ENCODE measurements at places on chromosomes 16 and 17. TPM values are rescaled to one million over a fixed set of nuclear protein-coding genes. Genes with fewer than 3 reads are reported as not detected.

Gene CES4A
- 5.2 TPM for total RNA-seq

Gene SGCA
- 148 TPM for total RNA-seq

Gene NOG
- total RNA-seq: 8.9 TPM

Gene PRR29
- total RNA-seq: 1.3 TPM

Gene KRTAP4-3
- total RNA-seq: not detected

Gene VMP1
- total RNA-seq: 178 TPM

Gene IFT20
- 34.6 TPM for total RNA-seq

Gene WNT9B
- total RNA-seq: not detected

Gene SOX15
- 9.6 TPM for total RNA-seq

Gene NARF
- 73.0 TPM for total RNA-seq

Gene CHRNE
- total RNA-seq: 3.8 TPM

Gene DHRS7B
- 28.0 TPM for total RNA-seq

Gene MYH2
- 1,036 TPM for total RNA-seq

DNA sequence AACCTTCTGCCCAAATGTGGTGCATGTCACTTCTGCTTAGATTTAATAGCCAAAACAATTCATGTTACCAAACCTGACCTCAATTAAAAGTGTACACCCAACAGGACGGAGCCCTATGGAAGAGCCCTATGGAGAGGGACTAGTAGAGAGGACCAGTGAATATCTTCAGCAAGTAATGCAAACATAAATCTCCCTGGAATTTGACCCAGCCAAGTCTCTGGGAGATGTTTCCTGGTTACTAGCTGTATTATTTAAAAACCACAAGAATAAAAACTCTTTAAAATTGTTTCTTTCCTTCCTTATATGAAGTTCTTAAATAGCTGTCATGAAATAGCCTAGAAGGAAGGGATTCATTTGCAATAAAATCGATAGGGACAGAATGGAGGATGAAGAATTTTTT lies 255.8 kb downstream of the CDH11 start:
- no peak for DNase-seq

DNA sequence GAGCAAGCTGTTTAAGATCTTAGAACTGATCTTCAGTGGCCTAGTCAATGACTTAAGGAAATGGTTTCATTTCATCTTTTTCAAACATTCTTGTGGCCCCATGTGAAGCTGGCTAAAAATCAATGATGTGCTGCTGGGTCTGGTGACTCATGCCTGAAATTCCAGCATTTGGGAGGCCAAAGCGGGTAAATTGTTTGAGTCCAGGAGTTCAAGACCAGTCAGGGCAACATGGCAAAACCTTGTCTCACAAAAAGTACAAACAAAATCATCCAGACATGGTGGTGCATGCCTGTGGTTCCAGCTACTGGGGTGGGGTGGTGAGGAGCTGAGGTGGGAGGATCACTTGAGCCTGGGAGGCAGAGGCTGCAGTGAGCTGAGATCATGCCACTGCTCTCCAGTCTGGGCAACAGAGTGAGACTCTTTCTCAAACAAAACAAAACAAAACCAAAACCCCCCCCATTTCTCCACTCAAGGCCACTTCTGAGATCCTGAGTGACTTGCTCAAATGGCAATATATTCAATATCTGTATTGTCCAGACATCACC lies 17.4 kb upstream of the COL1A1 start:
- DNase-seq: no peak

GRCh38 chr17:30095507-30096244 lies 20.9 kb upstream of the NSRP1 start:
- peak; percentile 45 for DNase-seq

GRCh38 chr16:2178321-2179106 lies 17.9 kb downstream of the CASKIN1 start:
- peak; percentile 57 for DNase-seq

DNA sequence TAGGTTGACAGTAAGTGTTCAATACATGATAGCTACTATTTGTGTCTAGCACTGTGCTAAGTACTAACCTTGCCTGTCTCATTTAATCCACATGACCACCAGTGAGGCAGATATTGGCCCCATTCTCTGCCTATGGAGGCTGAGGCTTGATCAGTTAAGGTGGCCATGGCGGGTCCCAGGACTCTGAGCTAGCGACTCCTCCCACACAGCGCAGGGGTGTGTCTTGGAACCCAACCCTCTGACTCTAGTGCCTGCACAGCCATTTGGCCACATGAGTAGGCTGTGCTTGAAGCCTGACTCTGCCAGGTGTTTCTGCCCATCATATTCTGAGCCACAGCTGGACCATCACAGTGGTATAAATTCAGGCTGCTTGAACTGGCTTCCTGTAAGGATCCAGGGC lies 6.4 kb downstream of the NHERF1 start:
- DNase-seq: peak; percentile 55

DNA sequence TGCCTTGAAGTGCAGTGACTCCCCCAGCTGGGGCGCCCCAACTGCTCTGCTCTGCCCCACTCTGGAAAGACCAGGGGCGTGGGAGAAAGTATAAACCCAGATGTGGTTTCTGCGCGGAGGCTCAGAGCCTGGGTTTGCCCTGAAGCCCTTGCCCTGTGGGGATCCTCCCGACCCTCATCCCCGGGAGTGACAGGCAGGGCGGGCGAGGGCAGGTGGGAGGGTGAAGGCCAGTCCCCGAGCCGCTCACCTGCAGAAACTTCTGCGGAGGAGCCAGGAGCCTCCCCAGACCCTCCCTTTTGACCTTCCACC lies 3.8 kb downstream of the TPSD1 start:
- no peak for DNase-seq

- no peak for DNase-seq
These were observed 207.2 kb downstream of the C16orf78 start for GRCh38 chr16:49580751-49581303.

DNA sequence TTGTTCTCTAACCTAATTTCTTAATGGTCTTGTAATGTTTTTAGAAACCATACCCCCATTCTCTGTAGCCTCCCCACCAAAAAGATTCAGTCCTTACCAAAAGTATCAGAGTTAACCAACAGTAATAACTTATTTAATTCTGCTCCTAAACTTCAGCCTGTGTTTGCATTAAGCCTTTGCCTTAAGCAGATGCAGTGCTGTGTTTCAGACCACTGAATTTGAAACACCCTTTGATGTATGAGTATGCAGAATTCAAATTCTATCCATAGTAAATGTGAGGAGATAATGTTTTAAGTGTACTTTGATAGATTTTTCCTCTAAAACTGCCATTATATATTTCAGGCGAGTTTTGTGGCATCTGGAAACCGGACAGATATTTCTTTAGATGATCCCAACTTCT lies 171.6 kb upstream of the RBL2 start:
- DNase-seq: no peak

DNA sequence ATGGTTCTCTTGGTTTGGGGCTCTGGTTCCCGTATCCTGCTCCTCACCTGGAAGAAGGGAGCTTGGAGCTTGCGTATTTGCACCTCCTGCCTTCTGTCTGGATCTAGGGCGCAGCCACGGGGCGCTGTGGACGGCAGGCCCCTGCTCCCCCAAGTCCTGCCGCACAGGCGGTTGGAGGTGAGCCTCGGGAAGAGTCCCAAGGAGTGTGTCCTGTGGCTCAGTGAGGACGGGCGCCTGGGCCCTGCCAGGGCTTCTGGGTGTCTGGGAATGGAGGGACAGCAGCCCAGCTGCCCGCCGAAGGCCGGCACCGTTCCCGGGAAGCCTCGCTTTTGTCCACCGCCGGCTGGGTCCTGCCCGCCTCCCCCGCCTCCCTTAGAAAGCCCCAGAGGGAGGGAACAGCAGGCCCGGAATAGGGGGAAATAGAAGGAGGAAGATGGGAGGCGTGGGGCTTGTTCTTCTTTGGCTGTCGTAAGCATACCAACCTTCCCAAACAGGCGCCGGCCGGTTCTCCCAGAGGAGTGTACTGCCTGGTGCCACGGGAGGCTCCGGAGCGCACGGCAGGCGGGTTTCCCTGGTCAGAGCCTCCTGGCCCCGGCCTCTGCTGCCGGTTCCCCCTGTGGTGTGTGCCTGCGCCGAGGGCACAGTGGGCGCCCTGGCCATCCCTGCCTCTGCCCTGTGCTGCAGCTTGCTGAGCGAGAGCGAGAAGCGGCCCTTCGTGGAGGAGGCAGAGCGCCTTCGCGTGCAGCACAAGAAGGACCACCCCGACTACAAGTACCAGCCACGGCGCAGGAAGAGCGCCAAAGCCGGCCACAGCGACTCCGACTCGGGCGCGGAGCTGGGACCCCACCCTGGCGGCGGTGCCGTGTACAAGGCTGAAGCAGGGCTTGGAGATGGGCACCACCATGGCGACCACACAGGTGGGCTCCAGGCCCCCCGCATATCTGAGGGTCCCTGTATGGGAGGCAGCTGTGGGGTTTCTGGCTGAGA lies 1.8 kb downstream of the SOX8 start:
- DNase-seq: peak; percentile 56

DNA sequence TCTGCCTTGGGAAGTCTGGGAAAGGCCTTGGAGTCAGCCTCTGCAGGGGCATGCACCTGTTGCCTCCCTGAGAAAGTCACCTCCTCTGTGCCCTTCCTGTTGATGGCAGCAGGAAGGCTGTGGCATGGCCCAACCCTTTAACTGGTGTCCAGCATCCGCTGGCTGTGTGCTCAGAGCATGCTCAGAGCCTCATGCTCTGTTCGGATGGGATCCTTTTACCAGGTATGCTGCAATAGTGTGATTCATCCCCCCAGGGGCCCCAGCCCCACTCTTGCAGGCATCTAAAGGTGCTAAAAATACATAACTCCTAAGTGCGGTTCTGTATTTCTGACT lies 24.9 kb downstream of the KLHL36 start:
- no peak for DNase-seq

GRCh38 chr16:62213763-62214162 lies 177.5 kb upstream of the CDH8 start:
- DNase-seq: no peak

- DNase-seq: peak; percentile 51
These were observed 5.9 kb downstream of the BBS2 start for GRCh38 chr16:56513972-56514371.

- peak; percentile 90 for DNase-seq
These were observed 24.5 kb downstream of the AKAP1 start for GRCh38 chr17:57109393-57110151.

DNA sequence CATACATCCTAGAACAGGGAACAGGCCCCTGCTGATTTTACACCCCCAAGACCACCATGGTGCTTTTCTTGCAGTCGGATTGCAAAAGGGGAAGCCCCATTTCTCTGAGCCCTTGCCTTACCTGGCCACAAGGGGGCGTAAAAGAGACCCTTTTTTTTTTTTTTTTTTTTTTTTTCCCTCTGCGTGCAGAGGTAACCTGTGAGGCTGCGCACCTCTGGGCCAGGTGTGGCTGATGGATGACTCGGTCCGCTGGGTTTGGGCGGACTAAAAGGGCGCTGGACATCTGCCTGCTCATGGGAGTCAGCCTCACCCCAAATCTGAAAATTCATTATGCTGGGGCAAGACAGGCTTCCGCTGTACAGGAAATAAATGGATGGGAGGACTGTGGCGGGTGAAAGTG lies 281.0 kb downstream of the CBLN1 start:
- no peak for DNase-seq

GRCh38 chr17:31418773-31419350 lies 27.4 kb downstream of the RAB11FIP4 start:
- DNase-seq: no peak
